Kidney epithelial cell (primary cell): ENCODE measurements at places on chromosomes 12 and 14. TPM values are rescaled to one million over a fixed set of nuclear protein-coding genes. Genes with fewer than 3 reads are reported as not detected.

DNA sequence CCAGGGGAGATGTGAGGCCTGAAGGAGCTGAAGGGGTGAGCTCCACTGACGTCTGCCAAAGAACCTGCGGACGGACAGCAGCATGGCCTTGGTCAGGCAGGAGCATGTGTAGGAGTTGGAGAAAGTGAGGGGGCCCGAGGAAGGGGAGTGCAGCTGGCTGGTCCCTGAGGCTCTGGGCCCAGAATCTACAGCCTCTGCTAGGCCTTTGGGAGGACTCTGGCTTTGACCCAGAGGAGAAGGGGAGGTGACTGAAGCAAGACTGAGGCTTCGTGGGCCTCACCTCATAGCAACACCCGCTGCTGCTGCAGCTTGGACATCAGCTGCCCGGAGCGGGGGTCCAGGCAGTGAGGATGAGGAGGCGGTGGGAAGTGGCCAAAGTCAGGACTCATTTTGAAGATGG is 216.6 kb upstream of the FKBP4 start:
- no peak for DNase-seq

DNA sequence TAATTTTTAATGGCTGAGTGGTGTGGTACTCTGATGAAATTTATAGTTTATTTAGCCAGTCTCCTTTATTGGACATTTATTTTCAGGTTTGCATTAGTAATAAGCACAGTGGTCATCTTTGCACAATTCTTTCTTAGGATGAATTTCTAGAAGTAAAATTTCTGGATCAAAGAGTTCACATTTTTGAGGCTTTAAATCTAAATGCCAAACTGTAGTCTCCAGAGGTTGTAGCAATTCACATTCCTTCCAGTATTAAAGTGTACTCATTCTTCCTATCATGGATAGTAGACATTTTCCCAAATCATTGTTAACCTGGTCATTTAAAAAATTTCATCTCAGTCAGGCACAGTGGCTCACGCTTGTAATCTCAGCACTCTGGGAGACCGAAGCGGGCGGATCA is 24.8 kb downstream of the SLC39A9 start:
- no peak for DNase-seq

- DNase-seq, result no peak
These were observed 597 bp upstream of the GLTP start for GRCh38 chr12:109880938-109881337.

GRCh38 chr12:132622437-132623071 is 4.0 kb downstream of the P2RX2 start:
- no peak for DNase-seq

- no peak for DNase-seq
These were observed 33.7 kb upstream of the CCNT1 start for GRCh38 chr12:48750215-48750614.

DNA sequence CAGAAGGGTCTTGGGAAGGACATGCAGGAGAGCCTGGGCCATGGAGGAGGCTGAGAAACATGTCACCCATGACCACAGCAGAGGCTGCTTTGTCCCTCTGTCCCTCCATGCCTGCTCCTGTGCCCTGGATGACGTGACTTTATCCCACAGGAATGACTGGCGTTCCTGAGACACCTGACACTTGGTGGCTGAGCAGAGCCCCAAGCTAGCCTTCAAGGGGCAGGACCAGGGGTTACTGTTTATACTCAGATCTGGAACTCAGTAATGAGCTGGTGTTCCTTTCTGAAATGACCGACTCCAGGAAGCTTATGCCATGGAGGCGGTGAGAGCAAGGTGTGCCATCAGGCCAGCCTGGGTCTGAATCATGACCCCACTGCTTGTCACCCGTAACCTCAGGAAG is 44.2 kb downstream of the ZFP36L1 start:
- no peak for DNase-seq

DNA sequence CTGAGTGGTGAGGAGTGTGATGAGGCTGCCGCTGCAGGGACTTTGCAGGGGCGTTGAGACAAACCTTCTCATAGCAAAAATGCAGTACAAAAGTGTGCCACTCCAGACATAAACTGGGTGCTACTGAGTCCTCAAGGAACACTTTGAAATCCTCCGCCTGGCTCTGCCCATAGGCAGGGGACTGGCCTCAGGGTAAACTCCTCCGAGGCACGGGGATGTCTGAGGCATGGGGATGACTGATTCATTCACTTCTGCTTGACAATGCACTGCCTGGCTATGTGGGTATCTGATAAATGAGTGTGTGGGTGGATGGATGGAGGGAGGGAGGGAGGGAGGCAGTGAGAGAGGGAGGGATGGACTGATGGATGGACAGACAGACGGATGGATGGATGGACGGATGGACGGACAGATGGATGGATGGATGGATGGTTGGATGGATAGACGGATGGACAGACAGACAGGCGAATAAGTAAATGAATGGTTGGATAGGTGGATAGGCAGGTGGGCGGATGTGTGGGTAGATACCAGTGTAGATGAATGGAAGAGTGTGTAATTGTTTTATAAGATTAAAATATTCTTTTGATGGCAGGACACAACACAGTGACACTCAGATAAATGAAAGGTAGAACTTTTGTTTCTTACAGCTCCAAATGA is 2.1 kb upstream of the BDKRB2 start:
- no peak for DNase-seq

- DNase-seq, result no peak
These were observed 260.9 kb upstream of the USP15 start for GRCh38 chr12:61999311-61999710.

GRCh38 chr12:53495903-53496751 is 3.1 kb downstream of the MAP3K12 start:
- DNase-seq, result no peak

GRCh38 chr12:108099778-108100489 is 29.2 kb upstream of the WSCD2 start:
- DNase-seq, result no peak

- DNase-seq, result no peak
These were observed 4.1 kb downstream of the EID3 start for GRCh38 chr12:104307655-104308000.

- DNase-seq, result peak; percentile 56
These were observed 264.7 kb downstream of the EGLN3 start for GRCh38 chr14:33686218-33686617.

DNA sequence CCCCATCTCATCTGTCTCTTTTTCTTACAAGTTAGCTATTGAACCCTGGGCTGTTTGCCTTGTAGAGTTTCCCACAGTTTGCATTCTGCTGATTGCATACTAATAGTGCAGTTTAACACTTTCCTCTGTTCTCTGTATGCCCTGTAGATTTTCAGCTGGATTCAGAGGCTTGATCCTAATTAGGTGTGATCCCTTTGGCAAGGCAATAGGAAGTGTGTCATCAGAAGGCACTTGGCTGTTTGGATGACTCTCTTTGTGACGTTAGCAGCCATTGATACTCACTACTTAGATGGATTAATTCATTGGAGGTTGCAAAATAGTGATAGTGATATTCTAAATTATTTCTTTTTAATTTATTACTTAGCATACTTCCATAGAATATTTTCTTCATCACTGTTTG is 33.6 kb downstream of the FUT8 start:
- no peak for DNase-seq

DNA sequence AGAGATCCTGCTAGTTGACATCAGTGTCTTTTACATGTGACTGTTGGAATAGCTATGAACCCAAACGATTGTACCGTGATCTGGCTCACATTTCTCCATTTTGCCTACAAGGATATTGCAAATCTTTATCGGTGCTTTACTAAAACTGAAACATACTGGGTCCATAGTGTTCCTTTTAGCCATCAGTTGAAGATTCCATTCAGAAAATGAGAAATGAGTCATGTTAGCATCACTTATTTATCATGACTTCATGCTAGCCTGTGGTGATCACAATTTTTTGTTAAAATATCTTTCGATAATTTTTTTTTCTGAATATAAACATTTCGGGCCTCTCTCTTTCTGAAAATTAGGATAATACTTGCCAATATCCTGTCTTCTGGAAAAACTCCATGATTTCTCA is 210.3 kb downstream of the EGLN3 start:
- DNase-seq, result no peak

GRCh38 chr12:71876137-71876799 is 36.7 kb downstream of the TBC1D15 start:
- DNase-seq, result no peak

DNA sequence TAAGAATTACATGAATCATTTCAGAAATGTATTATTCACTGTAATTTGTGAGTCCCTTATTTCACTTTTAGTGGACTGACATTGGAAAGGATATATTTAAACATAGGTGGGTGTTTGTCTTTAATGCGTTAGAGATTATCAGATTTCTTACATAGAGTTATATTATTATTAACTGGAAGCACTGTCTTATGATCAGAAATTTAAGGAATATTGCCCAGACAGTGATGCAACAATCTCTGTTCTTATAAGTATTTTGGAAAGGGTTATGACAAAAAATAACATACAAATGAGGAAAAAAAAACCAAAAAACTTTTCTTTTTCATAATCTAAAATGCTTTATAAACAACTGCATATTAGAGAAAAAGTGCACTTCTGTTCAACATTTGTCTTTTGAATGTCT is 836.6 kb downstream of the SLC6A15 start:
- DNase-seq, result no peak

GRCh38 chr12:115618105-115618504 is 659.4 kb downstream of the MED13L start:
- DNase-seq, result no peak

DNA sequence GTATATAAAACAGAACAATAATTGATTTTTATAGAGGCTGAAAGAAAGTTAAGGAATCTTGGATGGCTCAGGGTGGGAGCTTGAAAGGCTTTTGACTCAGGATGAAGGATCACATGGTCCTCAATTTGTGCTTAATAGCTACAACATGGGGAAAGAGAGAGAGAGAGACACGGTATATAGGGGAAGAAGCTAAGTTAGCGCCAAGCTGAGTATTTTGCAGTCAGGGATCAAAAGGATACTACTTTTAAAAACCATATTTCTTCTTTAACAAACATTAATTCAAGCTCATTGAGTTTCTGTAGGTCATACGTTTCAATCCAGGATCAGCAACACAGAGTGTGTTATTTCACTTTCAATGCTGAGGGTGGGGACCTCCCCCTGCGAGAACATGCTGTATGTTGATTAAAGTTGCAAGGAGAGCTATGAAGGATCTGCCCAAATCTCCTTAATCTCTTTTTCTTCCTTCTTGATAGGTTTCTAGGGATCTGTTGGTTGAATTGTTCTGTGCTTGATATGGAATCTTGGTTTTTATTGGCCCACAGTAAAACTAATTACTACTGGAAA is 133.1 kb upstream of the NUDT4 start:
- DNase-seq, result no peak

DNA sequence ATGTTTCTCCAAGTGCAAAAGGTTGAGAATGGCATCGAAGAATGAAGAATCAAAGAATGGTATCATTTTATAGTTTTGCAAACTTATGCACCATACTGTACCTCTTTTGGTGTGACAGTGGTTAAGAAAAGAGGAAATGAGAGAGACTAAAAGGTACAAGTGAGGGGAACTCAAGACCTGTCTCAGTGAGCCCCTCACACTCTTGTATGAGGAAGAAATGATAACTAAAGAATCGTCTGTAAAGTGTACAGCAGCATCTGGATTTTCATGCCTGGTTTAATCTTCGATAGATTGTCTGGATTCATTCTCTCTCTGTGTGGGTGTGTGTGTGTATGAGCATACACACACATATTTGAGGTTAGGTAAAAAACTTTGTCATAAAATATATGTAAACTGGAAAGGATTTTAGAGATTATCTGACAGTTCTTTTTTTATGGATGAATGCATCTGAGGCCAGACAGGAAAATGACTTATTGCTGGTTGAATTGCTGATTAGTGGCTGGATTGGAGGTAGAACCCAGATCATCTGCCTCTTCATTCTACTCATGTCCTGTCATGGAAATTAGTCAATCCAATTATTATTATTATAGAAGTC is 16.0 kb upstream of the SLC38A2 start:
- no peak for DNase-seq

GRCh38 chr14:65159281-65160062 is 57.2 kb upstream of the MAX start:
- no peak for DNase-seq

DNA sequence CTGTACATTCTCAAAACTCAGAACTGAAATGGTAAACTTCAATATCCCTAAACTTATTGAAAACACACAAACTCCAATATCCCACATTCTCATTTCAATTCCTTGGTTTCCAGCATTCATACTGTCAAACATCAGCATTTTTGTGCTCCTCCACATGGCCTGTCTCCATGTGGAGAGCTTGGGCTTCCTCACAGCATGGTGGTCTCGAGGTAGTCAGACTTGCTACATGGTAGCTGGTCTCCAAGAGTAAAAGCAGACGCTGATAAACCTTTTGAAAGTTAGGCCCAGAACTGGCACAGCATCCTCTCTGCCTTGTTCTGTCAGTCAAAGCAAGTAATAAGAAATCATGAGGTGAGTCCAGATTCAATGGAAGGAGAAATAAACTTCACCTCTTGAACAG is 70.5 kb downstream of the VCPKMT start:
- DNase-seq, result no peak

DNA sequence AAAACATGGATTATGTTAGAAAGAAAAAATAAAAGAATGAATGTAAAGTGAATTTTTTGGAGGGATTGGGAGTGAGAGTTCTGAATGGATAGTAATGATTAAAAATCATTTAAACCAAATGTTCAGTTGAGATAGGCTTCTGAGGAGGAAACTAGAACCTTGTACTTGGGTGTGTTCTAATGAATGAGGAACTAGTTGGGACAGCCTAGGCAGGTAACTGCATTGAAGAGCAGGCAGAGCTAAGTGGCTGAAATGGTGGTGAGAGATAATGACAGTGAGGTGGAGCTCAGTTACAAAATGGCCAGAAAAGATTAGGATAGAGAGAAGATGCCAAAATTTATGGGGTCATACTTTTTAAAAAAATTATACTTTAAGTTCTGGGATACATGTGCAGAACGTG is 132.9 kb downstream of the ATP23 start:
- no peak for DNase-seq

GRCh38 chr12:1147821-1148220 is 156.8 kb downstream of the ERC1 start:
- no peak for DNase-seq

DNA sequence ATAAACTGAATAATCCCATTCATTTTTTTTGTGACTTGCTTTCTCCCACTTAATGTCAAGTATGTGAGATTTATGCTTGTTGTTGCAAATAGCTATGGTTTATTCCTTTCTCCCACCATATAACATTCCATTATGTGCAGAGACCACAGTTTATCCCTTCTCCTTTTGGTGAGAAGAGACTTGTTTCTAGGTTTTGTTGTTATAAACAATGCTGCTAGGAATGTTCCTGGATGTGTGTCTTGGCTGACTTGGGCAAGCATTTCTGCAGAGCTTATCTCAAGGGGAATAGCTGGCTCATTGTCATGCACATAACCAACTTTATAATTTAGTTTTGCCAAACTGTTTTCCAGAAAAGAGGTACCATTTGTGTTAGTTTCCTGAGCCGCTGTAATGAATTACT is 47.6 kb upstream of the PPP1CC start:
- DNase-seq, result no peak

- no peak for DNase-seq
These were observed 4.5 kb downstream of the DAO start for GRCh38 chr12:108884116-108885012.

The LRP1-AS gene
- total RNA-seq, result not detected in 2 replicates

The DPY19L2 gene
- 5.8 and 6.7 TPM in 2 replicates for total RNA-seq

The ETFRF1 gene
- 13.3 and 17.6 TPM in 2 replicates for total RNA-seq

The ACOT6 gene
- total RNA-seq, result not detected in 2 replicates

The PLA2G1B gene
- not detected in 2 replicates for total RNA-seq

The HECTD4 gene
- 21.8 and 22.7 TPM in 2 replicates for total RNA-seq

The NEUROD4 gene
- total RNA-seq, result not detected in 2 replicates

The SLCO1A2 gene
- not detected in 2 replicates for total RNA-seq

The PLEKHD1 gene
- total RNA-seq, result 0.41 and 0.84 TPM in 2 replicates

The FOXA1 gene
- 7.4 and 8.2 TPM in 2 replicates for total RNA-seq

The HSPA2 gene
- total RNA-seq, result 12.0 and 14.2 TPM in 2 replicates

The PRR4 gene
- 0.38 and 0.55 TPM in 2 replicates for total RNA-seq

The PRKD1 gene
- total RNA-seq, result 4.3 and 7.2 TPM in 2 replicates

The ACAD10 gene
- total RNA-seq, result 40.8 and 41.2 TPM in 2 replicates

The LALBA gene
- not detected in 2 replicates for total RNA-seq

The WDHD1 gene
- total RNA-seq, result 7.6 and 8.0 TPM in 2 replicates
